ENCODE measurements at places on chromosomes 2 and 18.

DNA sequence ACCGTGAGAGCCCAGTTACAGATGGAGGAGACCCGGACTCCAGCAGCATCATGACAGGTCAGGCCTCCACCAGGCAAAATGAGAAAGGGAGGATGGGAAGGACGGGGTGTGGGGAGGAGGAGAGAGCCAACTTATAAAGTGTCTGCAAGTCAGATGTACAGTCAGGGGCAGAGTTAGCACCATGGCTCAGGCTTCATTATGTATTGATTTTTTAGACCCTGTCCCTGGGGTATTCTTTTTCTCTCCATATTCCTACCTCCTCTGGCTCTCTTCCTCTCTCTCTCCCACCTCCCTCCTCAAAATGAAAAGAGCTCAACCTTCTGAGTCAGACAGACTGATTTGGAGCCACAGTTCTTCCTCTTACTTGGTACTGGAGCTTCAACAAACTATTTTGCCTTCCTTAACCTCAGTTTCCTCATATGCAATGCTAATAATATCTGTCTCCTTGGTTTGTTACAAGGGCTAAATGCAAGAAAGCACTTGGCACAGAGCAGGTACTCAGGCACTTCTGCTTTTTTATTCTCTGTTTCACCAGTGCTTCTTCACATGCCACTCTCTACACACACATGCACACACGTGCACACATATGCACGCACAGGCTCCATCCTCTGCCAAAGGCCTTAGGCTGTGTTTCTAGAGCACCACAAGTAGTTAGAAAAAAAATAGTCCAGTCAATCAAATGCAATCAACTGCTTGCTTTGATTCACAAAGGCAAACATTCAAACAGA, 92.3 kb upstream of the PKDCC start:
- DNase-seq, result peak; percentile 14

DNA sequence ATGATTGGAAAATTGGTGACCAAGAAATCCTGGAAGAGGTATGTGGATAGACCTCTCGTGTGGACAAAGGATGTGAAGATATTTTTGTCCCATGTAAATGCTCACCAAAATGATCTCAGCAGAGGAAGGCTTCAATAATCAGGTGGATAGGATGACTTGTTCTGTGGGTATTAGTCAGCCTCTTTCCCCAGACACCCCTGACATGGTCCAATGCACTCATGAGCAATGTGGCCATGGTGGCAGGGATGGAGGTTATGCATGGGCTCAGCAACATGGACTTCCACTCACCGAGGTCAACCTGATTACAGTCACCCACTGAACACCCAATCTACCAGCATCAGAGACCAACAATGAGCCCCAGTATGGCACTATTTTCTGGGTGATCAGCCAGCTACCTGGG, 20.2 kb downstream of the CHRNA1 start:
- DNase-seq, result no peak

DNA sequence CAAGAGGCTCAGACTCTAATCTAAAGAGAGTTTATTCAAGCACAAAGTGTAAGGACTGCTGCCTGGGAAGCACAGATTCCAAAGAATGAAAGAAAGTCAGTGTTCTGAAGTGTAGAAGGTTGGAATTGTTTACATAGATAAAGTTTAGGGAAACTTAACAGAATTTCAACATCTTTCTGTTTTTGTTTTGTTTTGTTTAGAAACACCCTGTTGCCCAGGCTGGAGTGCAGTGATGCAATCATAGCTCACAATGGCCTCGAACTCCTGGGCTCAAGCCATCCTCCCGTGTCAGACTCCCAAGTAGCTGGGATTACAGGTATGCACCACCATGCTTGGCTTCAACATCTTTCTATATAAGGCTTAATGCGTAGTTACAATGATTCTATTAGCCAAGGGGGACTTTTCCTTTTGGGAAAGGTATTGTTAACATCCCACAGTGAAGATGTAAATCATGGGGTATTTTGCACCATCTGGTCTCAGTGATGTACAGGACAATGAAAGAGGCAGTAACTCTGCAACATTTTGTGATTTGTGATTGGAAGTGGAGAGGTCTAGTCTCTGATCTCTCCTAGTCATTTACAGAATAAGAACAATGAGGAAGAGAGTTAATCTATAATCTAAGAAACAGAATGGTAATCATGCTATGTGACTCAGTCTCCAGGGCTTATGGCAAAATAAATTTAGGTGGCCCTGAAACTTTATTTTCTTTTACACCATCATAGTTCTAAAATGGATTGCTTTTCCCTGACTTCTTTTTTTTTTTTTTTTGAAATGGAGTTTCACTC, 45.6 kb upstream of the MSH6 start:
- no peak for DNase-seq

DNA sequence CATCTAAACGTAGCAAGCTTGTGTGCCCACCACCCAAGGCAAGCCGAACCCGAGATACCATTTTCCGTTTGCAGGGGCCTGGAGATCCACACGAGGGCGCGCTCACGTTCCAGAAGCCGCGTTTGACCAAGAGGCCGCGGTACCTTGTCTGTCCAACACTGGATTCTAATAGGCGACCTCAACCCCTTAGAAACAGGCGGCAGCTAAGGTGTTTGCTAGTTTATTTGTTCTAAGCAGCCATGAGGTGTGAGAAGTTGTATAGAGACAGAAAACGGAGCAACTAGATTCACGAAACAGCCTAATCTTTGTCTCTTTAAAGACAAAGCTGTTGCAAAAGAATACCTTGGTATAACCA, 4.2 kb downstream of the HOXD11 start:
- no peak for DNase-seq

GRCh38 chr18:13471971-13472628, 253.5 kb downstream of the LDLRAD4 start:
- peak; percentile 53 for DNase-seq

DNA sequence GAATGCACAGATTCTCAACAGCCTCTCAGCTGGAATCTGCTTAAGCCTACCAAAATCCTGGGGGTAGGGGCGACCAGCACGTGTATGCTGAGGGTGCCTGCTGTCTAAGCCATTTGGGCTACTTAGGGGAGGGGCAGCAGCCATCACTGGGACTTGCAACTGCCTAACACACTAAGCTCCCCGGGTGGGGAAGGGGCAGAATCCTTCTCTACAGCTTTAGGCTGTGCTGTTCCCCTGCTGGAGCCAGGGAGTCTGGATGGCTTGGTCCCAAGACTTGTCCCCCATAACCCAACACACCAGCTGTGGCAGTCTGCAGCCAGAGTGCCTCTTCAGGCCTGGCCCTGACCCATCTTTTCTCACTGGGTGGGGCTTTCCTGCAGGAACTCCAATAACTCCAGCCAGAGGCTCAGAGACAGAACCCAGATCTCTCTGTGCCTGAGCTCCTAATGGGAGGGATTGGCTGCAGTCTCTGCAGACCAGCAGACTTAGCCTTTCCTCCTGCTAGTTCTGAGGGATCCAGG, 305.4 kb upstream of the RND3 start:
- DNase-seq, result no peak

DNA sequence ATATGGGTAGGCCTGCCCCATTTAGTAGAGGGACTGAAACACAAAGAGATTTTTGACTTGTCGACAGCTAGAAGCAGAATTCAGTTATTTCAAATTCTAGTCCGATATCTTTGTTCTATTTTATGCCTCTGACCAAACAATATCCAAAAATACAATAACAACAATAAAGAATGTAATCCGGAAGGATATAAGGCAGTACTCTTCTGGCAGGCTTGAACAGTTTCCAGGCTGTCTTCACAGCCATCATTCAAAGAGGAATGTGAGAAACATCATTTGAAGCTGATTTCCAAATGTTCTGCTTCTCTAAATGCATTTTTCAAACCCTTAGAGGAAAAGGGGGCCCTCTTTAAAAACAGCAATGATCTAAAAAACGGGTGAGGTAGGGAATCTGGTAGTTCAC, 36.7 kb upstream of the SPTBN1 start:
- DNase-seq, result no peak

DNA sequence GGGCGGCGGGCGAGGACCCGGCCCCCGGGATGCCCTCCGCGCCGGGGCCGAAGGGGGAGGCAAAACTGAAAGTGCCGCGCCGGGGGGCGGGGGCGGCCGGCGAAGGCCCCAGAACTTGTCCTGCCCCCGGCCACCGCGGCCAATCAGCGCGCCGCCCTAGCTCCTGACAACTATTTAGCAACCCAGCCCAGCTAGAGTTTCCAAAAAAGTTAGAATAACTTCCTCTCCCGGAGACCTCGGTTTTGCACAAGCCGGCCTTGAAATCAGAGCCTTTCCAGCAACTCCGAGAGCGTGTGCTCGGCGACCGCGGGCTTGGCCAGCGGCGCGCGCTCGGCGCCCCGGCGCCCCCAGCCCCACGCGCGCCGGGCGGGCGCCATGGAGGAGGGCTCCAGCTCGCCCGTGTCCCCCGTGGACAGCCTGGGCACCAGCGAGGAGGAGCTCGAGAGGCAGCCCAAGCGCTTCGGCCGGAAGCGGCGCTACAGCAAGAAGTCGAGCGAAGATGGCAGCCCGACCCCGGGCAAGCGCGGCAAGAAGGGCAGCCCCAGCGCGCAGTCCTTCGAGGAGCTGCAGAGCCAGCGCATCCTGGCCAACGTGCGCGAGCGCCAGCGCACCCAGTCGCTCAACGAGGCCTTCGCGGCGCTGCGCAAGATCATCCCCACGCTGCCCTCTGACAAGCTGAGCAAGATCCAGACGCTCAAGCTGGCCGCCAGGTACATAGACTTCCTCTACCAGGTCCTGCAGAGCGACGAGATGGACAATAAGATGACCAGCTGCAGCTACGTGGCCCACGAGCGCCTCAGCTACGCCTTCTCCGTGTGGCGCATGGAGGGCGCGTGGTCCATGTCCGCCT, at the start of gene TWIST2:
TSS of gene TWIST2 (plus strand) at position 245 of the 850 bp plus-strand sequence. CDS start at position 376, 131 bp downstream.
- DNase-seq, result peak; percentile 86

GRCh38 chr2:47323009-47323821, 79.7 kb upstream of the MSH2 start:
- peak; percentile 83 for DNase-seq

GRCh38 chr2:191086706-191087105, 64.1 kb downstream of the STAT4 start:
- no peak for DNase-seq

- DNase-seq, result no peak
Observed at GRCh38 chr2:118221536-118222272, 133.4 kb downstream of the INSIG2 start.

GRCh38 chr18:51716277-51716676, 518.8 kb upstream of the MEX3C start:
- DNase-seq, result no peak

GRCh38 chr2:173496746-173497145, 142.1 kb downstream of the CDCA7 start:
- no peak for DNase-seq

GRCh38 chr2:73162856-73163391, 39.5 kb upstream of the NOTO start:
- no peak for DNase-seq

GRCh38 chr2:226905718-226906117, 69.9 kb downstream of the RHBDD1 start:
- no peak for DNase-seq

DNA sequence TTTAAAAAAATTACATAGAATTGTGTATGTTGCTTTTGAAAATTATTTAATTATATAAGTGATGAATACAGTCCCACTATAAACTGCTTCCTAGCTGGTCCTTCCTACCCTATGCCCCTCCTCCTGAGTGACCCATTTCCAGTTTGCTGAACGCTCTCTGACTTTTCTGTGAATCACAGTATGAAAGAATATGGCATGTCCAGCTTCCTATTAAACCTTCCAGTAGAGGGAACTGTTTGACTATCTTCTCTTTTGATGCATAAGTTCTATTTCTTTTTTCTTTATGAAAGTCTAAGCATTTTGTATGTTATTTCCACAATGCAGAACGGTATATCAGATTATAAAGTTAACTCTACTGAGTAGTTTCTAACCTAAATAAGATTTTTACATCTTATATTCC, 41.3 kb downstream of the PSMG2 start:
- no peak for DNase-seq

- DNase-seq, result no peak
Observed at GRCh38 chr2:112021781-112022231, 33.3 kb upstream of the TMEM87B start.

- no peak for DNase-seq
Observed at GRCh38 chr18:5964596-5964995, 69.3 kb upstream of the TMEM200C start.

DNA sequence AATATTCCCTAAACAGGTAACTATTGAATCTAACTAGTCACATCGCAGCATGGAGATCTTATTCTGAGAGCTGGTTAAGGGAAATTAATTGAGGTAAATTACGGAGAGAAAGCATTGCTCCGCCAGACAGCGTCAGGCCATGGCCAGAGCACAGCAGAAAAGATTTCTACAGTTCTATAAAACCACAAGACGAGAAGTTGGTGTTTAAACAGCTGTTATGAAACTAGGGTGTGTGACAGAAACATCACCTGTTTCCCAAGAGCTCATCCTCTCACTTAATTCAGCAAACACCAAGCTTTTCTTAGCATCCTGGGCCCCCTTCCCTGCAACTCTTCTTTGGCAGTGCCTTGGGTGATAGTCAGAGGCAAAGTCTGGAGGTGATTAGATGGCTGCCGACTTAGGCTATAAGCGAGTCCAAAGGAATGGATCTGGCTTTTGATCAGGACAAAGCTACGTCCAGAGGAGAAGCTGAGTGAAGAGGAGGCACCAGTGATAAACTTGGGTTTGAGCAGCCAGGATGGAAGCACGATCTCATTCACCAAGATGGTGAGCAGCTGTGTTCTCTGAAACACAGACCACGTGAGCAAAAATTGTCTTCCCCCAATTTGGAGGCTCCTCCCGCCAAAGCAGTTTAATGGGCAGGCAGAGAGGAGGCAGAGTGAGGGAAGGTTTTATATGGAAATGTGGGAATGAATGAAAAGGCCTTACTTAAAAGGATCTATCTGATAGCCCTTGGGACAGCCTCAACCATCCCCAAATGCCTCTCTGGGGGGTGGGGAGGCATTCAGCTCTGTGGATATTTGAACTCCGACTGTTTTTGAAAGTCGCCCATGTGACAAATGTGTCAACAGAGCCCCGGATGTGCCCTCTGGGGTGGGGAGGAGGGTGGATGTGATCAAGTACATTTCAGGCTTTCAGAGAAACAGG, 57.8 kb downstream of the PKDCC start:
- no peak for DNase-seq

DNA sequence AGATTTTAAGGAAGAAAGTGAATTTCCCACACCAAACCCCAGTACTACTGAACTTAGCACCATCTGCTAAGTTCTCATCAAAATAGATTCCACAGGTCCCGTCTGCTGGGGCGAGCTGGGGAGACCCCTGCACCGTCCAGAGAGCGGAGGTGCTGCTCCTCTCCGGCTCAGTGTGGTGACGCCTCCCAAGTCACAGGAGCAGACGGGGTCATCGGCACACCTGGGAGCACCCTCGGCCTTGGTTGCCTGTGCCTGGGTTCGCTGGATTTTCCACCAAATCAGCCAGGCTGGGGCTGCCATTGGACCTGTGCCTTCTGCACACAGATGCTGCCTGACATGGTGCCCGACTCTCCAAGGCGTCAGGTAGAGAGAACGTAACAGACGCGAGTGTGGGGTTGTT, 141.3 kb downstream of the PXDN start:
- no peak for DNase-seq

- DNase-seq, result no peak
Observed at GRCh38 chr2:161104054-161104553, 56.1 kb upstream of the TANK start.

GRCh38 chr2:172974762-172975161, 100.9 kb upstream of the MAP3K20 start:
- DNase-seq, result no peak

GRCh38 chr2:96320728-96321622, 4.1 kb upstream of the ITPRIPL1 start:
- DNase-seq, result no peak

GRCh38 chr2:168596881-168597655, 141.0 kb downstream of the CERS6 start:
- DNase-seq, result no peak

GRCh38 chr2:134539981-134540380, 178.8 kb downstream of the TMEM163 start:
- no peak for DNase-seq

GRCh38 chr2:81276595-81276994, 972.0 kb upstream of the LRRTM1 start:
- no peak for DNase-seq

Data from left forelimb (tissue), 1 donor.